Hypothalamus (tissue), 51 donors: ENCODE measurements at places on chromosomes 7 and 10.

DNA sequence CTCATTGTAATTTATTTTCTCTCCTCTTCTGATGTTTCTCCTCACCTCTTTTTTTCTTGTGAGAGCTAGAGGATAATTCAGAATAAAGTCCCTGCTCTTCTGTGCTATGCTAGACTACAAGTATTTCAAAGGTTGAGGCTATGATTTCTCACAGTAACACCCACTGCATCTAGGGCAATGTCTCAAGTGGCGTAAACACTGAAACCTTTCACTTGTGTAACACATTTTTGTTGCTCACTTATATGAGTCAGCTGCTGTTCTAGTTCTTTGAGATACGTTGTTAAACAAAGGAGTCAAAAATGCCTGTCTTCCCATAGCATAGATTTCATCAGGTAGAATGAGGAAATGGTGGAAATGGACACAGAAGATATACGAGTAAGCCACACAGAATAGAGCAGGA, 305.1 kb upstream of the PITRM1 start:
- no peak for DNase-seq

DNA sequence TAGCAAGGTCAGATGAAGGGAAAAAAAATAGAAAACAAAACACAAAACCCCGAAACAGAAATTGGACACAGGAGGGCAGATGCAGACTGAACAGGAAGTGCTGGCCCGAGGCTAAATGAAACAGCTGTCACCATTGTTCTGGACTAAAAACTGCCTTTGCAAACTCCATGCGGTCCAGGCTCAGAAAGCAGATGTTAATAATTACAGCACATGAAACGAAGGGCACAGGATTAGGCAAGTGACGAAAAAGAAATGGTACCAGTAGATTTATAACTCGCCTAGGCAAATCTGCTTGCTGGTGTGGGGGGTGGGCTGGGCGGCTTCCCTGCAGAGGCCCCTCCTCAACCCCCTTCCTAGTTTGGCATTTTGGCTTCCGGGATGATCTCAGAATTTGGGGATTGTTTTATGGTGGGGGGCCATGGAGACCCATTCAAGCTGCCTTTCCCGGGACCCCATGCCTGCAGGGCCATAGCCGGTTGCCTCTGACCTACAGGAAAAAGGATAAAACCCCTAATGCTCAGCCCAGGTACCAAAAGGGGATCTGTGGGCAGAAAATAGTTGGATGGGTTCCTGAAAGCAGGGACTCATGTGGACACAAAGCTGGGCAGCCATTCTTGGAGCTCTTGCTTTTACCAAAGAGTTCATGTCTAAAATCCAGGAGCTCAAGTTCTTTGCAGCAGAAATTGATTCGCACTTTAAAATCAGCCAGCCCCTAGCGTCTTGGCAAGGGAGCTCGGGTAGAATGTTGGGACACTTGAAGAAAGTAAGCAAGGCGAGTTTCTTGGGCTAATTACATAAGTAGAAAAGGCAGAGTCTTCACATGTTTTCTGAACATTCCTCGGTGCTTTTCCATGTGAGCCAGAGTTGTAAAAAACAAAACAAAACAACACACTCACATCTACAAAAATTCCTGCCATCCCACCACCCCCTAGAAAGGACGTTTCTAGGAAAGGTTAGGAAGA, 39.0 kb upstream of the EMX2 start:
- no peak for DNase-seq

- no peak for DNase-seq
Measured at GRCh38 chr7:155278921-155279320, 18.8 kb upstream of the INSIG1 start.

DNA sequence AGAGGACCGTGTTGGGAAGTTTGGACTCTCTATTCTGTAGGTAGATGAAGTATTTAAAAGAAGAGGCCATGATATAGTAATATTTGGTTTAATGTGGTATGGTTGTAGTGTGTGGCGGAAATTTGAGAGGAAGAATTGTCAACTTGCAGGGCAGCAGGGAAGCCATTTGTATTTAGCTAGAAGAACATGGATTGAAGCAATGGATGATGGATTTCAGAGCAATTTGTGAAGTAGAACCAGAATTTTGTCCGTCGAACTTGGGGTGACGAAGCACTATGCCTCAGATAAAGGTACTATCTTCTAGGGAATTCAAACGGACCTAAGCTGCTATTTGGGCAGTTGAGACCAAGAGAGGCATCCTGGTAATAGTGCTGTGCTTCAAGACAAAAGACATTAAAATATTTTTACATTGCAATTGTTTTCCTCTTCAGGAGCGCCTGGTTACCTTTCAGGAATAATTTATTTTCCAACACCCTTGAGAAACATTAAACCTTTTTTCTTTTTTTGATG, 615 bp upstream of the WBP1L start:
- DNase-seq = no peak

DNA sequence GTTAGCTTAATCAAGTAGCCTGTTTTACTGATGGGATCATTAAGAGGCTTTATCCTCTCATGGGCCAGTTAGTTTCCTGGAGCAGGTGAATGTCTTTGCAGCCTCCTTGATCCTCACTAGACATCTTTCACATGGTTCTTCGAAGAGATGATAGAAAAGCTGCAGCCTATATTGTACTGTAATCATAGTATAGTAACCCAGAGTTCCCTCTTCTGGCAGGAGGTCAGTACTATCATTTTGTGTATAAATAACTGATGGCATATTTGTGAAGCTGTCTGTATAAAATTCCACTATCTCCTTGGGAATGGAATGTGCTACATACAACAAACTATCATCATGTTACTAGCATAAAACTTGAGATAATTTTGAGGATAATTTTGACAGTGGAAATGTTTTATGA, 123.8 kb upstream of the PRPS1L1 start:
- DNase-seq = no peak

DNA sequence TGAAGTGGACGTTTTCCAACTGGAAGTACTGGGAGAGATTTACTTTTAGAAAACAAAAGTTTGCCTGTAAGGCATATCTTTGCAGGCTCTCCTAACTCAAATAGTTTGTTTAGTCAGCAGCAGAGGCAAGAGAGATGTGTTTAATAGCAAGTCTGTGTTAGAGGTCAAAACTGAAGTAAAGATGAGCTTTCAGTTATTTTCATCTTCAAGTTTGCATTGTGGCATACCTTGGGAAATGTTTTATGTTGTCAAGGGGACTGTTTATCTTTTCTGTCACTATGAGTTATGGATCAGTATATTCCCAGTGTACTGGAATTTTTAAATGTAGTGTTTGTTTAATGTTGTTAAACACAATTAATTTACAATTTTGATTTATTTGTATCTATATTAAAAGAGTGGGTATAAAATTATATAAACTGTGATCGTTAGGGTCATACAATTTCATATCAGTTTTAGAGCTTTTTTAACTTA, 169.7 kb upstream of the PPP1R3A start:
- no peak for DNase-seq

DNA sequence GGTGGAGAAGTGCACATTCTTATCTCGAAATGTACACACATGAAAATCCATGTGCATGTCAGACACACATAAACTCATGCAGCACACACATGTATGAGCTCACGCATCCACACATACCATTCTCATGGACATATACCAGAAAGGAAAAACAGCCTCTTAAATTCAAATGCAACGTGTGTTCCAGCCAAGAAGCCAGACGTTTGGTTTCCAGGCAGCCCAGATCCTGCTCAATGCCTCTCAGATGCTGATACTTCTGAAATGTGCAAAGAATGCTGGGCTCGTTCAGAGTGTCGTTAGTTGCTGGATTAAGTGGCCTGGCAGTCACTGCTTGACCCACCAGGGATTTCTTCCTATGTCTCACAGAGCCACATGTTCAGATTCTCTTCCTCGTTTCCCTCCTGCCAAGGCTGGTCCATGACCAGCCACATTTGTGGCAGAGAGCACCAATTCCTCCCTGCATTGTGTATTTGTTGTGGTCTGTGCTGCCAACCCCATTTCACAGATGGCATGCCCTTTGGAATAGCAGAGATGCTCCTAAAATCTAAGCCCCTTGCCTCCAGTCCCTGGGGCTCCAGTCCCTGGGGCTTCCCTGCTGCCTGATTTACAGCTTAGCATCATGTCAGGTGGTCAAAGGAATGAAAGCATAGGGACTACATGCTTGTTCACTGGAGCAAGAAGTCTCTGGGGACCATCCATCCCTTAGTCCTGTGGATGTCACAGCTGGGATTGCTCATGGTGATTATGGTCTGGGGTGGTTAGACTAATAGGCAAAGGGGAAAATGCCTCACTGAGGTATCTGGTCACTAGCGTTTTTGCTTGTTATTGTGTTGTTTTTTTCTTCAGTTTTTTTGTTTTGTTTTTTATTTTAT, 426.6 kb downstream of the PLXNA4 start:
- DNase-seq = no peak

- DNase-seq = no peak
Measured at GRCh38 chr7:143321734-143322133, 5.8 kb downstream of the CLCN1 start.

DNA sequence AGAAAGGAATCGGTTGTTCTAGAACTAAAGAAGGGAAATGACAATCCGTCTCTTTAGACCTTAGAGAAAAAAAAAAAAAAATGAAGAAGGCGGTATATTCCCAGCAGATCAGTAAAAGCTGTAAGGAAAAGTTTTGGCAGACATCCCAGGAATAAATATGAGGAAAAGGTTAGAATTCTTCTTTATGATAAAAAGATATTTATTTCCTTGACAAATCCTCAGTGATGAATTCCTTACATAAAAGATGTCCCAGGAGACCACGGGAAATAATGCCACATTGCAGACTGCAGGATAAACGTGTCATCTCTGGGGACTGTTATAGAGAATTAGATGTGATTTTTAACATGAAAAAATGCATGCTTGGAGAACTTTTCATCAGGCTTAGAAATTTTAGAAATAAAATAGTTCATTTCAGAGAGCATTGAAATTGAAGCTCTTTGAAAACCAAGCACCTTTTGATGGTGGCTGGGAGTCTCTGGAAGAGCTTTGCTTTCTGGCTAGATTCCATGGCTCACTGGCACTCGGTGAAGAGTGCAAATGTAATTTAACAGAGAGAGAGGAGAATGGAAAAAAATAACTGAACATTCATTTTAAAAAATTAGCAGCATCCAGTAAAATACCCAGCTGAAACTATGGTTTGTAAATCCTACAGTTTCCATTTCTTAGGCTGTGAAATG, 98.2 kb downstream of the PRPF18 start:
- no peak for DNase-seq

- DNase-seq = no peak
Measured at GRCh38 chr10:77283326-77283725, 354.3 kb downstream of the KCNMA1 start.
